Body of pancreas (tissue), 4 donors: ENCODE measurements at places on chromosomes 6 and 20.

- no peak for DNase-seq
Observed at GRCh38 chr6:134422426-134423231, 104.7 kb upstream of the SGK1 start.

DNA sequence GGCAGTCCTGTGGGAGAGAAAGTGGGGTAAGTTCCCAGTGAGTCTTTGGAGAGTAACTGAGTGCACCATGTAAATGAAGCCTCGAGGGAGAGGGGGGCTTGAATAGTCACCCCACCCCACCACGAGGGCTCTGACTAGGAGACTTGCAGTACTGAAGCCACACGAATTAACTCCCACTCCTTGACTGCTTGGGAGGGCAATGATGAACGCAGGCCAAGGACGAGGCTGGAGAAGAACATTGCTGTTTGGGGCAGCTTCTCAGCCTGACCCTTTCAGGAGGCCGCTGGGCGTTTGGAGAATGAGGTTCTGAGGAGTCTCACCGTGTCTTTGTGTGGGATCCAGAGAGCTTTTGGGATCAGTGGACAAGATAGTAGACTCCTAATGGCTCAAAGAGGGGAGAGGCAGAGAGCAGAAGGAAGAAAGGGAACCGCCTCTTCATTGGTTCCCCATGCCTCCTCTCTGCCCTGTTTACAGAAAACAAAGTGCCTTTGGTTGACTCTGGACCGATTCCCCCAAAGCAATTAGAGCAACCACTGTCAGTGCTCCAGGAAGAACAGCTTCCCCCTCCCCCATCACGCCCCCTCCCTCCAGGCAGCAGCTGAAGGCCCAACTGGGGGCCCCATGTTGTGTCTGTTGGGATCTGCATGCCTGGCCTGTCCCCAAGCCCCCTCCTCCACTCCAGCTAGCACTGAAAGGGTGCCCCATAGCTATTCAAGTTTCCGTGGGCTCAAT is 41.7 kb upstream of the CDKN1A start:
- DNase-seq: no peak

DNA sequence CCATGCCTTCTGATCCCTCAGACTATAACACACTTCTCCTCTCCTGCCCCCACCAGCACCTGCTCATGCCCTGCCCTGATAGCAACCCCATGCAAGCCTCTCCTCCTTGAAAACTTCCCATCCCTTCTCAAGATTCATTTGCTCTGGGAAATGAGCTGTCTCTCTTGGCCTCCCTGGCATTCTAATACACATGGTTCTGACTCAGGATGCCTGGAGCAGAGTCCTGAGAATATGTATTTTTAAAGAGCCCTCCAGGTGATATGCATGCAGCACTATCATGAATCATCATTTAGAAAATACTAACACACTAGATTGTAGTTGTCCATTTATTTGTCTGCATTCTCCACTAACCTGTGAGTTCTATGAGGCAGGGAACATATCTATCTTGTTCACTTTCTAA is 26.6 kb downstream of the HDGFL1 start:
- no peak for DNase-seq

DNA sequence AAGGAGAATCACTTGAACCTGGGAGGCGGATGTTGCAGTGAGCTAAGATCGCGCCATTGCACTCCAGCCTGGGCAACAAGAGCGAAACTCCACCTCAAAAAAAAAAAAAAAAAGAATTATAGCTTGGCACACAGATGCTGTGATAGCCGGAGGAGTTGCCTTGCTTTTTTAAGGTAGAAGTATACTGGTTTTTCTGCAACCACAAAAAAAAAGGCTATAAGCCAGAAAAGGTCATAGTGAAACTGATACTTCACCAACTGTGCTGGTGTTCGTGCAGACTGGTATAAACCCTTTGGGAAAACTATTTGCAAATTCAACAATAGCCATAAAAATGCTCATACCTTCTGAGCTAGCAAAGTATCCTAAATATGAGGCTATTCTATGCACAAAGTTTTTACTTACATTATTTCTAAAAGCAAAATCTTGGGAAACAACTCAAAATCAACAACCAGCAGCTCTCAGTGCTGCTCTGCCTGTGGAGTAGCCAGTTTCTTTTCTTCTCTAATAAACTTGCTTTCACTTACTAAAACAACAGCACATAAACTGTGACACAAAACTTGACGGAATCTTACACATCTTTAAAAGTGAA is 44.0 kb downstream of the B4GALT5 start:
- DNase-seq: no peak

GRCh38 chr20:3690413-3690812 is 8.6 kb upstream of the ADAM33 start:
- DNase-seq: no peak

DNA sequence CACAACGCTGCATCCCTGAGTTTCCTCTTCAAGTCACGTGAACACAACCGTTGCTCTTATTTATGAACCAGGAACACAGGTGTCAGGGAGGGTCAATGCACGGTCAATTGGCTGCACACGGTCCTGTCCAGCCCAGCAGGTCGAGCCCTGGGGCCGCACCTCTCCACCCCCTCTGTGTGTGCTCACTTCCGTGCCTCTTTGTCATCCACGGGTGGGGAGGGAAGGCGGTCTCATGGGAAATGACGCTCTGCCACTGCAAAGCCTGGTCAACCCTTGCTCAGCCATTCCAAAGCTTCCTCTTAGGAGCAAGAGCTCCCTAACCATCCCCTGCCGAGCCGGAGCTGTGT is 38.7 kb downstream of the DACT2 start:
- no peak for DNase-seq

- DNase-seq: no peak
Observed at GRCh38 chr6:162497389-162497788, 230.2 kb downstream of the PRKN start.

DNA sequence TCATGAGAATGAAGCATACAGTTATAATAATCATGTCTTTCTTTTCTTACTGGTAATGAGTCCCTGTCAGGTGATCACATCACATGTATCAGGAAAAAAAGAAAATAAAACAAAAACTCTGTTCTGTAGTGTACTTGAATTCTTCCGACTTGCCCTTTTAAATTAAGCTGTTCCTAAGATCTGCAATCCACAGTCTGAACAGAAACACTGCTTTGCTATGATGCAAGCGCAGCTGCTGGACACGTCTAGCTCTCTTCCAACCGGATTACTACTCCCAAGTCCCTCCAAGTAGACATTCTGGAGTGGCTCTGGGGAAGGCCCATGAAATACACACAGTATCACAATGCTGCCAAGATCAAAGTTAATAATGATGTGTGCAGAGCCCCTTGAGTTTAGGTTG is 83.7 kb downstream of the FYN start:
- DNase-seq: no peak

DNA sequence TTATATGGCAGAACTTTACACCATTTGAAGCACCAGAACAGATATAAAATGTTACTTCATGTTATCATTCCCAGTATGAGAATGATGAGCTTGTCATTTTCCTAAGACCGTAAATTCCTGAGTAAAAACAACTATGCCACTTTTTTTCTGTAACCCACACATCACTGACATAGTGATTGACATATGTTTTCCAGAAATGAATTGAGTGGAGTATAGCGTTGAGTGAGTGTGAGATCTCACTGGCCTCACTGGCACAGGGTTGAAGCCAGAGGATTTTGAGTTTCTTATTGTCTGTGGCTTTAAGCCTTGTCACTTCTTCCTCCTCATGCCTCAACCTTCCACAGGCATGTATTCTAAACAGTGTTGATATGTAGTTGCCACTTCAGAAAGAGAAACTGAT is 62.3 kb downstream of the PDE7B start:
- no peak for DNase-seq

DNA sequence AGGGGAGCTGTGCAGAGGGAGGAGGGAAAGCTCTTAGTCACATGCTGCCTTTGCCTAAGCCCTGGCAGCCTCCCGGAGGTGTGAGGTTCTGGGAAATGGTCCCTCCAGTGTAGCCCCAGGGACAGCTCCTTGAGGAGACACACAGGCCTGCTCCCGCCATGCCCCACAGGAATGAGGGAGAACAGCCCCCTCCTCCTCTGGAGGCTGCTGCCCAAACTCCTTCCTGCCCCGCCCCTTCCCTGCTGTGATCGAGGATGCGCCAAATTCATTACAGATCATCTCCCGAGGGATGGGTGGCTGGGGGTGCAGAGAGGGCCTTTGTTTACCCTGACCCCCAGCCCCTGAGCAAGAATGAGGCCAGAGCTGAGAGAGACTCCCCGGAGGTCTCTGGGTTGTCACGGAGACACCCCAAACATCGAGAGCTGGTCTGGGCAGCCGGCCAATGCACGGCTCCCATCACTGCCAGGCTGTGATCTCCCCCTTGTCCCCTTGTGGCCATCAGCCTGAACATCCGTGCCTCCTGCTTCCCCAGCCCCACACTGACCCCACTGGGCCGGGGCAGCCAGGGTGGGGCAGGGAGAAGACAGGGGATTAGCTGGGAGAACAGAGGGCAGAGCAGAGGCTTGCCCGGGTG is 8.4 kb downstream of the CYP21A2 start:
- DNase-seq: no peak

GRCh38 chr20:40782043-40782368 is 93.0 kb upstream of the MAFB start:
- DNase-seq: peak; percentile 33

DNA sequence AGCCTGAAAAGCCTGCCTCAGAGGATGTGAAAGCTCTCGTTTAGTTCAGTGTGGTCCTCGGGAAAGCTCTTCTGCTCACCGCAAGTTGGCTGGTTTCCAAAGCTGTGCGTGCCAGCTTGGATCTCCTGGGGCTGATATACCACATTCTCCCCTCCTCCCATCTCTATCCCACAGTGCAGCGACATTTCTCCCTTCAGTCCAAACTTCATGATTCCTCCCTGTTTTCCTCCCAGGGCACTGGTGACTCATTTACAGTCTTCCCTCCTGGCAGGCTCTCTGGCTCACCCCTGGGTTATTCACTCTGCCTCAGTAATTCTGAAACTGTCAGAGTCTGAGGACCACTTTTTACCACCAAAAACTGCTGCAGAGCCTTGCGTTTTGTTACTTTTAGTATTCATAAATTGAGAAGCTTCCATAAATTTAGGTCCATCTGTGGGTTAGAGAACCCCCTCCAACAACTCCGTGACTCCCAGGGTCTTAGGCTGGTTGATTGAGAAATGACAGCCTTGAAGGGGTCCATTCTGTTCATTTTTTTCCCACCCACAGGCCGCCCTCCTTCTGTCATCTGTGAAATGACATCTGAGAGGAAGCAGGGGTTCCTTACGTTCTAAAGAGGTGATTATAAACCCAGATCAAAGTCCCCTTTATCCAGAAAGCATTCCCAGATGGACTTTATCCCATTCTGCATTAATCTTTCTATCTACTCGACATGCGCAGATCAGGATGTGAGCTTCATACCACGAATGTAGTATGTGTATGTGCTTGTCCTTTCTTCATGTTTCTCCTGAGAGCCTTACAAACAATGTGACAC is 6.1 kb downstream of the TRIM10 start:
- peak; percentile 20 for DNase-seq

GRCh38 chr6:3797231-3798054 is 45.9 kb upstream of the PXDC1 start:
- DNase-seq: no peak

DNA sequence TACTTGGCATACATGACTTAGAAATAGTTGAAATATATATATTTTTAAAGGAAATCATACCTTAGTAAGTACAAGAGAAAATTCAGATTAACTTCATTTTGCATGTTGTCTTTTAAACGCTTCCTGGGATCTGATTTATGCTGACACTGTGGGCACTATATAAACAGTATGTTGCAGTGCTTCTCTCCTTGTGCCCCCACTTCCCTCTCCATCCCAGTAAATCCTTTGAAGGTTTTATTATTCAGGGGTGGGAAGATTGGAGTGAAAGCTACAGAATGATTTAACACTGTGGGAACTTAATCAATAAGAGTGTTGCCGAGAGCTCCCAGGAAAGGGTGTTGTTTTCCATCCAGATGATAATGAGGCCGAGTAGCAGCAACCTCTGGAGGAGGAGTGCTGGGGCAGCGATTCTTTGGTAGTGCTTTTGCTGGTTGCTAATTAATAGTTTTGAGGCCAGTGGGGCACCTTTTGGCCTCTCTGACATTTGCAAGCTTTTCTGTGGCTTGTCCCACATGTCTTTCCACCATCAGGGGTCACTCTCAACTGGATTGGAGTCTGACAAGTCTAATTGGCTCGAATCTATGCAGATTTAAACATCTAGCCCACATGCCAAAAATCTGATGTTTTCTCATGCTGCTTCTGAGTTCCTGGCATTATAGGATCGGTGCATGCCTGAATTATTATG is 183.0 kb upstream of the MMS22L start:
- DNase-seq: no peak

DNA sequence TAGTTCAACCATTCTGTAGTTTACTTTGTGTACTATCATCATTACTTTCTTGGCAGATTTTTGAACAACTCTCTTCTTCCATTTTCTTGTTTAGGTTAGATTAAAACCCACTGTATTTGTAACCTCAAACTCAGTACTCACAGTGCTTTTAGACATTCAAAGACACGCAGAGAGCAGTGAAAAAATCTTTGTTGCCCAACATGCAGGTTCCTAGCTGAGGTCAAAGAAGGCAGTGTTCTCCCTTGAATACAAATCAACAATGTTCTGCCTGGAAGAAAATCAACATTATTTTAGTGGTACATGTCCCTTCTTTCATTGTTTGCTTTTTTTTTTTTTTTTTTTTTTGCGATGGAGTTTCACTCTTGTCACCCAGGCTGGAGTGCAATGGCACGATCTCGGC is 11.2 kb downstream of the CYB5R4 start:
- DNase-seq: no peak

DNA sequence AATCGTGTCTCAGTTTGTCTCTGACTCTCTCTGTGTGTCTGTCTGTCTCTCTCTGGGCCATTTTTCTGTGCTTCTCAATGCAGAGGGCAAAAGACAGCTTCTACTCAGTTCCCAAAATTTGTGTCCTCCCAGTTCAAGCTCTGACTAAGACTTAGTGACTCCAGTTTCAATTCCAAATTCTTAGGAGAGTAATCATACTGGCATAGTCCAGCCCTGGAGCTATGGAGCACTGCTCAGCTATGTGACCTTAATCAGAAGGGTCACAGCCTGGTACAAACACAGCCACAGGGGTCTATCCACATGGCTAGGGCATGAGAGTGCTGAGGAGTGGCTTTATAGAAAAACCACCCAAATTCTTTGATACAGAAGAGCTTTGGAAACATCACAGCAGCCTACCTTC is 91.9 kb downstream of the FOXF2 start:
- no peak for DNase-seq

DNA sequence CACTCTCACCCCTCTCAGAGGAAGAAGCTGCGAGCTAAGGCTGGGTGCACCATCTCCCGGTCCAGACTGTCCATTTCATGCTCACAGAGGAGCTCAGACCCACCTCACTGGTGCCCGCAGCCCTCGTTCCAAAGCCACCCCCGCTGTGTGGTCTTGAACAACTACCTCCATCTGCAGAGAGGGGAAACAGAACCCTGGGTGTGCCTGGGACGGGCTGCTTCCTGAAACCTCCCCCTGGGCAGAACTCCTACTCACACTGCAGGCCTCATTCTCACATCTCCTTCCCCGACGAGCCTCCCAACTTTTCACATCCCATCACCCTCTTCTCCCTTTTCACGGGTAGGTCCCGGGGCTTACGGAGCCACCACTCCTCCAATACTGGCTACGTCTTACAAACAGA is 18.1 kb downstream of the PMEPA1 start:
- DNase-seq: no peak
